M059J (cell line): ENCODE measurements at places on chromosomes 7 and 10. TPM values are rescaled to one million over a fixed set of nuclear protein-coding genes. Genes with fewer than 3 reads are reported as not detected.

- peak; percentile 93 for DNase-seq
Measured at GRCh38 chr7:50812841-50813475, 30.3 kb upstream of the GRB10 start.

The PRLHR gene
- not detected in 2 replicates for total RNA-seq

GRCh38 chr7:77702968-77703472 lies 6.8 kb downstream of the RSBN1L start:
- no peak for DNase-seq

GRCh38 chr7:117492649-117493048 lies 12.8 kb downstream of the CFTR start:
- DNase-seq = no peak

The LEP gene
- total RNA-seq = not detected in 2 replicates

- no peak for DNase-seq
Measured at GRCh38 chr10:71543608-71544170, 147.0 kb downstream of the CDH23 start.

DNA sequence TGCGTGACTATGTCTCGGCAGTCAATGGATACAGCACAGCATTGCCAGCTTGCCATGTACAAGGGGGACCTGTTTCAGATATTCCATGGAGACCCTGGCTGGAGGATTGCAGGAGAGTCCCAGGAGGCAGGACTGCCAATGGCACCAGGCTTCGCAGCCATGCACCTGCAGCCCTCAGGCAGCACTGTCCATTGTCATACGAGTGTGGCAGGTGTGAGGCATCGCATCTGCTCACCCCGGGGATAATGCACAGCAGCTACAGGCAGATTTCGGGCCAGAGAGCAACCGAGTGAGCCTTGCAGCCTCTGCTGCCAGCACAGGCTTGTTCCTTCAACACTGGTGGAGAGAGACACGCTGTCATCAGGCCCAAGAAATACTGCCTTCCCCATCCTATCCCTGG lies 415.1 kb downstream of the PAXIP1 start:
- no peak for DNase-seq

The PDK4 gene
- total RNA-seq = 0.30 and 1.1 TPM in 2 replicates

DNA sequence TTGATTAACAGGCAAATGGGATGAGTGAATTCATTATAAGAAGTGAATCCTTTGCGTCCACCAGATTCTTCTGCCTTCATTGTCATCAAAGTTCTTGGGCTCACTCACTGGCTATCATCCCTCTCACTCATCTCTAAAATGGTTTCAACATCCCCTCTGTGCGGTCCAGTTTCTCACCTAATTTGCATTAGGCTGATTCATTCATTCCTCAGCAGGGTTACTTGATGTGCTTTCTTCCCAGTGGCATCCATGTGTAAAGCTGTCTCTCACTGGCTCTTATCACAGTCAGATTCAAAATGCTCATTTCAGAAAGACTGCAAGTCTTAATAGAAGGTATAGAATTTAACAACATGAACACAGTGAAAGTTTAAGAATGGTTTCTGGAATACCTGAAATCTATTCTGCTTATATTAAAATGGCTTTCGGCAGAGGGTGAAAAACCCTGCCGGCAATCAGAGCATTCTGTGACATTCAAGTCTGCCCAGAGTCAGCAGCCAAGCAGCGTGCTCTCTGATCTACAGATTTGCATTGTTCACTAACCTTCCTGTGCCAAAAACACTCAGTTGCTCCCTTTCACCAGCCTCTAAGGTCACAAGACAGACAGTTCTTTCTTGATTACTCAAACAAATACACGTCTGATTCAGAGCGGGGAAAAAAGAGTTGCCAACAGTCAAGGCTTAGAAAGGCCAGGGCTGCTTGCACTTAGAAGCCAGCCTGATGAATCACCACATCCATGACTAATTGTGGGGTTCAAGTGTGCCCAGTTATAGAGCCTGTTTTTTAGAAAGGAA lies 106.7 kb downstream of the TES start:
- DNase-seq = peak; percentile 100

DNA sequence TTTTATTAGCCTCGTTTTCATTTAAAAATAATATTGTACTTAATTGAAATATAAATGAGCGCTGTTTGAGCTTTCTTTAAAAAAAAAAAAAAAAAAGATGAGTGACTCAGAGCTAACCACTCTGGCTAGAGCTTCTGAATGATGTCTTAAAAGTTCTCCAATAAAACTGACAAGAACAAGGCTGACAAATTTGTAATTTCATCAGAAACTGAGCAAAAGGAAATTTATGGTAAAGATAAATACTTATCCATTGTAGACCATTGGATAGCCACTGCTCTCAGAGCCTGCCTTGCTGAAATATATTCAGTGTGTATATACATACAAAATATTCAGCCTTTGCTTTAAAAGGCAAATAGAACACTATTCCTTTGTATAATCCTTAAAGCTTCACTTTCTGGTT lies 91.2 kb upstream of the OIT3 start:
- DNase-seq = peak; percentile 53

GRCh38 chr7:781186-781849 lies 51.0 kb upstream of the SUN1 start:
- DNase-seq = no peak

DNA sequence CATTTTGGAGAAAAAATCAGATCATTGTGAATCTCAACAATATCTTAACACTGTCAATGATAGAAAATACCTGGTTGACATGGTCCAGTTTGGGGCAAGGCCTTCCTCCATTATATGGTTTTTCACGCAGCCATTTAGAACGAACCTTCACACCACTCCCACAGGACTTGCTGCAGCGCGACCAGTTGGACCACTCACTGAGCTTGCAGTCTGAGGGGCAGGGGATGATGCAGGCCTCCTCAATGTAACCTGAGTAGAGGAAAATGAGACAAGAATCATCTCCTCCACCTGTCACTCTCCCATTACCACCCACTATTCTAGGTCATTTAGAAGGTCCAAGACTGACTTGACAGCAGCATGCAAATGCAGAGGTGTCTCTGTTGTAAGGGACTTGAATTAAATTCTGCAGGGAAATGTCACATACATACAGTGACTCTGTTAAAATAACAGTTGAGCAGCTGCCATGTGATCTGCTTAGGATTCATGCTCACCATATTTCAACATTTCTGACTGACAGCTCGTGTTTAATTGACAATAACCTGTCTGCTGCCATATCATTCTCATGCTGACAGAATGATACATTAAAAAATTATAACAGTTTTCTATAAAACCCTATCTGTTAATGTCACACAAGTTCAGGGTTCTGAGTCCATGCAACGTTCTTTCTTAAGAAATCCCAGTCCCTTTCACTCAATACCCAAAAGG lies 403.0 kb downstream of the THSD7A start:
- no peak for DNase-seq

DNA sequence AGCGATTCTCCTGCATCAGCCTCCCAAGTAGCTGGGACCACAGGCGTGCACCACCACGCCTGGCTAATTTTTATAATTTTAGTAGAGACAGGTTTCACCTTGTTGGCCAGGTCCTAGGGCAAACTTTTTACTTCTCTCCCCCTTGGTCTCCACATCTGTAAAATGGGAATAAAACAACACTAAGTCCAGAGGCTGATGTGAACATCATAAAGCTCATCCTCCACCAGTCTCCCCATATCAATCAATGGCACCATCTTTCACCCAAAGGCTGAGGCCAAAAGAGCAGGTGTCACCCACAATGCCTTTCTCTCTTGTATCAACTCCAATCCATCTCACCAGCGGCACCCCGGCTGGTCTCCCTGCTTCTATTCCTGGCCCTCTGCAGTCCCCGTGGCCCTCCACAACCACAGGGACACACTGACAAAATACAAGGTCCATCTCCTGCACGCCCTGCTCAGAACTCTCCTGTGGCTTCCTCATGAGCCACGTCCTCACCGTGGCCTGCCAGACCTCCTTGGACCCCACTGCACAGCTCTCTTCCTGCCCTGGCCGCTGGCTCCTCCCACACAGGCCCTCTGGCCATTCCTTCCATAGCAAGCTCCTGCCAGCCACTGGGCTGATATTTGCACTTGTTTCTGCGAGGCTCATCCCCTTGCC lies 179.0 kb downstream of the FAM107B start:
- DNase-seq = no peak

GRCh38 chr10:129744134-129745111 lies 219.7 kb downstream of the EBF3 start:
- no peak for DNase-seq

DNA sequence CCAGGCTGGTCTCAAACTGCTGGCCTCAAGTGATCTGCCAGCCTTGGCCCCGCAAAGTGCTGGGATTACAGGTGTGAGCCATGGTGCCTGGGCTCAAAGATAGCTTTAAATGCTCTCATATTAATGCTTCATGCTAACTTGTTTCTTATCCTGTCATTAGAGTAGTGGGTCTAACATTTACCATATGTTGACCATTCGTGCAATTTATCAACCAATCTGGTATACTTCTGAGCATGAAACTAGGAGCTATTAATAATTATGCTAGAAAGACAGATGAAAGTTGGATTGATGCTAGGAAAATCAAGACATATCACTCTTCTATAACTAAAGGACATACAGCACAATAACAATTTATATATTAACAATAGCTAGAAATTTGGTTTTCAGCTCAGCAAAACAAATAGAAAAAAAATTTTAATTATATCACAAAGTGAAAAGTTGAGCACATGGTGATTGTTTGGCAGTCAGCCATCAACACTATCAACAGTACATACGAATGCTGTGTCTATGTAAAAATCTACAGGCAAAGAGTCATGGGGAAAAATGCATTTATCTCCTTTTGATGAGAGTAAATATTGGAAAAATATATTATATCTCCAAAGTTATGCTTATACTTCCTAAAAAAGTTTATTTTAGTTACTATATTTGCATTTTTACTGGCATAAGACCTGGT lies 112.1 kb upstream of the ABCB5 start:
- no peak for DNase-seq

The LLCFC1 gene
- not detected in 2 replicates for total RNA-seq

DNA sequence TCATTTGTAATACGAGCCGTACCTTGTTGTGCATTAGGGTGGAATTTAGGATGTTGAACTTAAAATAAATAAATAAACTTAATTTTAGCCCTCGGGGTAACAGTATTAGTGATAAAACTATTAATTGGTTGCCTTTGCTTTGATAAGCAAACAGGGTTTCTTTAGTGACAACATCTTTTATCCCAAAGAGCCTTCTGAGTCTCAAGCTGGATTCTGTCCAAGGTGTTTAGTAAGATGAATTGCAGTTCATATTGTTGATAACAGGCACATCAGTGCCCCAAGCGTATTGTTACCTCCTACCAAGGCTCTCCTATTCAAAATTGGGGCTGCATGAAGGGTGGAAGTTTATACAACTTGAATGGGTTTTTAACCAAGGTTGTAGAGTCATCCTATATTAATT lies 144.4 kb upstream of the CELF2 start:
- DNase-seq = no peak

The TAS2R38 gene
- total RNA-seq = not detected in 2 replicates

DNA sequence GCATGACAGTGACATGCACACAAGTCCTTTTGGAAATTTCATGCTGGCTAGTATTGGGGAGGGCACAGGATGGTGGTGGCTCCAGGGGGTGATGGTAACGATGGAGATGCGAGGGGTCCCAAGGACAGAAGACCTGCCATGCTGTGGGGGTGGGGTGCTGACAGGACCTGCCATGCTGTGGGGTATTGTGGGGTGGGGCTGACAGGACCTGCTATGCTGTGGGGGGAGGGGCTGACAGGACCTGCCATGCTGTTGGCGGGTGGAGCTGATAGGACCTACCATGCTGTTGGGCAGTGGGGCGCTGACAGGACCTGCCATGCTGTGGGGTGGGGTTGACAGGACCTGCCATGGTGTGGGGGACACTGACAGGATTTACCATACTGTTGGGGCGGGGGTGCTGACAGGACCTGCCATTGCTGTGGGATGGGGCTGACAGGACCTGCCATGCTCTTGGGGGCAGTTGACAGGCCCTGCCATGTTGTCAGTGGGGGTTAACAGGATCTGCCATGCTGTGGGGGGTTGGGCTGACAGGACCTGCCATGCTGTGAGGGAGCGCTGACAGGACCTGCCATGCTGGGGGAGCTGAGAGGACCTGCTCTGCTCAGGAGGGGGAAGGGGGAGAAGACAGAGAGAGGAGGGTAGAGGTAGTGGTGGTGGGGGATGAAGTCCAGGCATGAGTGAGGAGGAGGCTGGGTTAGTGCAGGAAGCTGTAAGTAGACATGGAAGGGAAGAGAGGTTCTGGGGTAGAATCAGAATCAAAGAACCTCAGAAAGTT lies 36.2 kb upstream of the RET start:
- no peak for DNase-seq

- DNase-seq = no peak
Measured at GRCh38 chr10:111836571-111836970, 347.0 kb downstream of the GPAM start.

The MYPN gene
- total RNA-seq = 30.8 and 34.5 TPM in 2 replicates

DNA sequence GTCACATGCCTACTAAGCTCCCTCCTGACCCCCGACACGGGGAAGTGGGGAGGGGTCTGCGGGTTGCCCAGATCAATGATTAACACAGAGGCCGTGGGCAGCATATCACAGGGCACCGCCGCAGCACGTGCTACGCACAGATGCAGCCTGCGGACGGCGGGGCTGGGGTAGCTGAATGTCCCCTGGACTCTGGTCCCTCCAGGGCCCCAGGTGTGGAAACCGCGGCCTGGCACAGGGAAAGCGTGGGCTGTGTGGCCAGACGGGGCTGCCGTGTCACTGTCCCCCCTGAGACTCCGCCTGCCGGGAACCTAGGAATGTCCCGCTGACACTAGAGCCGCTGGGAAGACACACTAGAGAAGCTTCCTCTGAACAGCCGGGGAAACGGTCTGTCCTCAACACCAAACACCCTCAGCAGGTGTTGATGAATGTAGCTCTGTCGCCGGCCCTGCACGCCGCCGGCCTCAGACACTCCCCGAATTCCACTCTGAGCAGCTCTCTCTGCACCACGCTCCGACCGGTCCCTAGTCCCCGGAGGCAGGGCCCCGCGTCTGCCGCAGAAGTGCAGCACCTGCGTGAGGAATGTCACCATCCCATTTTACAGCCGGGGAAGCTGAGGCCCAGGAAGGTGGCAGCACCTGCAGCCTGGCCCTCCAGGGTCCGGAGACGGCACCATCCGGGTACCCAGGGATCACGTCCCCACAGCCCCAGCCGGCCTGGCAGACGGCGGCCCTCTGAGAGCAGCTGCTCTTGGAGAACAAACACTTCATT lies 33.4 kb upstream of the PDGFA start:
- DNase-seq = no peak

DNA sequence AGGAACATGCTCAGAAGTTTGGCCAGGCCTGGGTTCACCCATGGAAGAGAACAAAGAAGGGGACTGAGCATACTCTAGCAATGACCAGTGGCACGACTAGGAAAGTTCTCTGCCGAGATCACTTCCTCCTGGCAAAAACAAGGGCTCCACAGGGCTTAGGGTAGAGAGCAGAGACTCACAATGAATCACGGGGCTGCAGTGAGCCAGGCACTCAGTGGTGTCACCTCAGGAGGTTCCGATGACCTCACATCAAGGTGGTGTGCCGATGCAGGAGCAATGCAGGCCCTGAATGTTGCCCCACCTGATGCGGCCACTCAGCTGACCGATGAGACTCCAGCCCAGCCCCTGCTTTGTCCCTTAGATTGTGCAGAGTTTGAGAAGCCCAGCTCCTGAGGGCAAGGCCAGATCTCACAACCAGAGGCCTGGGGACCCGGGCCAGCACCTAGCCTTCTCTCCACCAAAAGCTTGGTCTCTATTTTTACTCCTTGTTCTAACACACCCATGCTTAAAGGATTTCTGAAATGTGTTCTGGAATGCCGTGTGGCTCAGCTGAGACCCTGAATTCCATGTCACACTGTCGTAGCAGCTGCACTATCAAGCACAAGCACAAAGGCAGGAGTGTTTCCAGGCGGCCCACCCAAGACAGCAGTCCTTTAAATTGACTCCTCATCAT lies 60.9 kb downstream of the COBL start:
- DNase-seq = peak; percentile 9

GRCh38 chr7:41193738-41194282 lies 509.1 kb downstream of the INHBA start:
- no peak for DNase-seq

- no peak for DNase-seq
Measured at GRCh38 chr10:33106767-33107166, 148.7 kb upstream of the ITGB1 start.
